Activated CD8-positive, alpha-beta T cell treated with anti-CD3 and anti-CD28 coated beads for 36 hours (primary cell): ENCODE measurements at places on chromosomes 1 and 21.
A peak's percentile ranks its signal among the peaks of the same experiment; 100 is the strongest.

DNA sequence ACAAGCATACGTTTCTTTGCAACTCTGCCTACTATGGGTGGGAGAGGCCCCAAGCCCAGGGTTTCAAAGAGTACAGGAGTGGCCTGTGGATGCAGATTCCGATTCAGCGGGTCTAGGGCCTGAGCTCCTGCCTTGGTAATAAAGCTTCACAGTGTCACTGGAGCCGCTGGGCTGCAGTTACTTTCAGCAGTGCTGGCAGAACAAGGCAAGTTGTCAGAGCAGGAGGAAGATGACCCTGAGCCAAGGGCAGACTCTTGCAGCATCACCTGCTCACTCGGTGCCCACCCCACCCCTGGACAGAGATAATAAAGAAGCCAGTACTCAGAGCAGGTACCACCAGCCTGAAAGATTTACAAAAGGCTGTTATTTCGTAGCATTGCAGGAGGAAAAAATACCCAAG, 8.0 kb upstream of the RAP1GAP start:
- H3K27me3 ChIP-seq, result no peaks in the 10 kb centered on the region
- no peak overlapping the region for H3K4me3 ChIP-seq
- H3K27ac ChIP-seq, result no peak overlapping the region
- H3K36me3 ChIP-seq, result peaks cover 10% of the 10 kb centered on the region
- no peak for DNase-seq
- H3K4me1 ChIP-seq, result peaks cover 2% of the 10 kb centered on the region

GRCh38 chr1:150567717-150568593, 11.5 kb downstream of the MCL1 start:
- peaks cover 39% of the 10 kb centered on the region for H3K36me3 ChIP-seq
- H3K4me3 ChIP-seq, result peak overlapping the region; percentile 62
- no peaks in the 10 kb centered on the region for H3K27me3 ChIP-seq
- H3K27ac ChIP-seq, result peak overlapping the region; percentile 97
- peak; percentile 68 for DNase-seq

DNA sequence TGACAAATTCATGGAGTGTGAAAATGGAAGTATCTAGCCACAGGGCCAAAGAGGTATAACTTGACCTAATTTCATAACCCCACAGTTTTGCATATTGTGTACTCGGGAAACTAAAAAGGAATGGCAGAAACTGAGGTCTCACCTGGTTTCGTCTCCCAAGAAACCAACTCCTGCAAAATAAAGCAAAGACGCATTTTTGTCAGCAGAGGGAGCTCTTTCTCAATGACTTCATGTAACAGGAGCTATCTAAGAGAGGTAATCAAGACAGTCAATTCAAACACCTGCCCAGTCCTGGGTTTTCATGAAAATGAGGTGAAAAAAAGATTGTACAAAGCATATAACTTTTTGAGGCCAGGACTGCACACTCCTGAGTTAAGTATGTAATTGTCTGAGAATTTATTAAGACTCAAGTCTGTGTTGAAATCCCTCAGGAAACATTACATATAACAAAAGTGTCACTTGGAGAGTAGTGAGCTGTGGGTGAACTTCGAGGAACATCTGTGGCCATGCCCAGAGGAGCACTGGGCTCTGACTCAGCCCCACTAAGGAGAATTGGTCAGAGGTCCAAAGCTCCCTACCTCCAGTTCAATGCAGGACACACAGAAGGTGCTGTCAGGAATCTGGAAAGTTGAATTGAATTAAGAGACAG, 17.6 kb downstream of the FCRL4 start:
- H3K4me3 ChIP-seq, result no peak overlapping the region
- no peak overlapping the region for H3K27ac ChIP-seq
- peak; percentile 35 for DNase-seq
- no peaks in the 10 kb centered on the region for H3K36me3 ChIP-seq
- H3K4me1 ChIP-seq, result no peaks in the 10 kb centered on the region

DNA sequence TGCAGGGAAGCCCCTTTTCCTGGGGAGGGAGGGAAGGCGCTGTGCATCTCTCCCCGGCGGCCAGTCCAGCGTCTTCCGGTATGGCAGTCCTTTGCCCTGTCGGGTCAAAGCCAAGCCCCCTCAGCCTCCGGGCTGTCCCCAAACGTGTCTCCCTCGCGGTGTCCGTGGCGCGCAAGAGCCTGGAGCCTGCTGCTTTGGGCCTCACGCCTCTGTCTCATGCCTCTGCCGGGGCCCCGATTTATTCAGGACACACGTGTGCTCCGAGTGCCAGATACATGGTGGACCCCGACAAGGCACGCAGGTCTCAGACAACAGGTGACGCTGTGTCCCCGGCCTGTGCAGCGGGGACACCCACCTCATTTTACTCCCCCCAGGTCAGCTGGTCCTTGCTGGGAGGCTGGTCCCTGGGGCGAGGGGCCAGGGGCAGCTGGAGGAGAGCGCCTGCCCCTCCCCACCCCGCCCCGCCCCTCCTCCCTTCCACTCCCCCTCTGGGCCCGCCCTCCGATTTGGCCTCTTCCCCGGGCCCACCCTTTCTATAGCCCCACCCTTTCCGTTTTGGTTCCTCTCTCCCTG, 176.7 kb downstream of the CAMTA1 start:
- H3K27me3 ChIP-seq, result peaks cover 25% of the 10 kb centered on the region
- H3K4me1 ChIP-seq, result peaks cover 18% of the 10 kb centered on the region
- peak overlapping the region; percentile 68 for H3K4me3 ChIP-seq
- DNase-seq, result no peak

DNA sequence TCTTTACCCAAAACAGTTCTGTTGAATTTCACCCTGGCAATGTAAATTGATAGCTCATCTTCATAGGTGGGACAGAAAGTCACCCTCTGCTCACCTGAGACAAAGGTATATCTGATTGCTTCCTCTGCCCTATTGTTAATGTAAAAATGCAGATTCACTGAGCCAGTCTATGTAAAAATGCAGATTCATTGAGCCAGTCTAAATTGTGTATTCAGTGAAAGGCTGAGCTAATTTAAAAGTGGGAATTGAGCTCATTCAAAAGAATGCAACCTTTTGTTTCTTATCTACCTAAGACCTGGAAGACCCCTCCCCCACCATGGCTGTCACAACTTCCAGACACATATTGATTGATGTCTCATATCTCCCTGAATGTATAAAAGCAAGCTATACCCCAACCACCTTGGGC, 4.8 kb upstream of the MYSM1 start:
- no peak for DNase-seq
- no peaks in the 10 kb centered on the region for H3K4me1 ChIP-seq
- H3K4me3 ChIP-seq, result no peak overlapping the region
- H3K27ac ChIP-seq, result no peak overlapping the region

GRCh38 chr1:21618561-21619374, 50.4 kb downstream of the RAP1GAP start:
- no peaks in the 10 kb centered on the region for H3K36me3 ChIP-seq
- DNase-seq, result no peak
- no peaks in the 10 kb centered on the region for H3K4me1 ChIP-seq
- H3K27ac ChIP-seq, result no peak overlapping the region
- H3K27me3 ChIP-seq, result peaks cover 17% of the 10 kb centered on the region
- H3K4me3 ChIP-seq, result no peak overlapping the region

GRCh38 chr1:28926629-28927265, 12.4 kb downstream of the EPB41 start:
- no peaks in the 10 kb centered on the region for H3K27me3 ChIP-seq
- peak; percentile 32 for DNase-seq
- H3K4me1 ChIP-seq, result peaks cover 49% of the 10 kb centered on the region
- H3K36me3 ChIP-seq, result peaks cover 4% of the 10 kb centered on the region
- peak overlapping the region; percentile 89 for H3K27ac ChIP-seq

GRCh38 chr1:85203573-85204171, 2.9 kb upstream of the SYDE2 start:
- no peak overlapping the region for H3K4me3 ChIP-seq
- H3K27me3 ChIP-seq, result peaks cover 17% of the 10 kb centered on the region

GRCh38 chr1:7686301-7686850, 84.7 kb upstream of the VAMP3 start:
- H3K36me3 ChIP-seq, result no peaks in the 10 kb centered on the region
- DNase-seq, result no peak
- H3K27me3 ChIP-seq, result peaks cover 6% of the 10 kb centered on the region
- no peak overlapping the region for H3K4me3 ChIP-seq
- no peak overlapping the region for H3K27ac ChIP-seq

DNA sequence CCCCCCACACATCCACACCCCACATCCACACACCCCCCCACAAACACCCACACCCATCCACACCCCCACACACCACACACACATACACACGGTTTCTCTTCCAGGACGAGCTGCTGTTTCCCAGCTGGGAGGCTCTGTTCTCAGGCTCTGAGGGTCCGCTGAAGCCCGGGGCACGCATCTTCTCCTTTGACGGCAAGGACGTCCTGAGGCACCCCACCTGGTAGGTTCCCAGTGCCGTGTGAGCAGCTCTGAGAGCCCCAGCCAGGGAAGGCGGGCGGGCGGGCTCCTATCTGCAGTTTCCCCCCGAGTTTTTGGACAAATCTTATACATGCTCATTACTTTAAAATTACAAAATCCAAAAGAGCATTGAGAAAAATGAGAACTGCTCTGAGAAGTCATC, 31.2 kb downstream of the SLC19A1 start:
- peaks cover 9% of the 10 kb centered on the region for H3K36me3 ChIP-seq
- no peaks in the 10 kb centered on the region for H3K4me1 ChIP-seq
- H3K27ac ChIP-seq, result no peak overlapping the region
- DNase-seq, result no peak
- no peaks in the 10 kb centered on the region for H3K27me3 ChIP-seq
- no peak overlapping the region for H3K4me3 ChIP-seq

DNA sequence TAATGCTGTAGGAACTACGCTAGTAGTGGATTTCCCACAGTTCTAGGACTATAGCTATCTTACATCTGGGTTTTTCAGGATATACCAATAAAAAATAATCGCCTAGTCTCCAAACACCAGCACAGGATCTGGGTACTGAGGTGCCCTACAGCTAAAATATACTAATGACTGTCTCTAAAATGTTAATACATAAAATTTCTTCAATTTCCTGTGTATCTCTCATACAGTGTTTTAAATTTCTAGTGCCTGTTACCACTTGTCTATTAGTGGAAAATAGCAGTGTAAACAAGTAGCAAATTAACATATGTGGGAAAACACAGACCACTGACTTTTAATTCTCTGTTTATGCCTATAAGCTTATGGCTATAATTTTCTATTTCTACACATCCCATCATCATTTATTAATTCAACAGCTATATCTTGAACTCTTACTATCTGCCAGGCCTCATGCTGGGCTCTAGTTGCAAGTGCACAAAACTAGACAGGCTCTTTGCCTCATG, 16.1 kb upstream of the PTPN14 start:
- peaks cover 8% of the 10 kb centered on the region for H3K27me3 ChIP-seq
- no peak overlapping the region for H3K4me3 ChIP-seq
- no peak overlapping the region for H3K27ac ChIP-seq
- DNase-seq, result no peak

DNA sequence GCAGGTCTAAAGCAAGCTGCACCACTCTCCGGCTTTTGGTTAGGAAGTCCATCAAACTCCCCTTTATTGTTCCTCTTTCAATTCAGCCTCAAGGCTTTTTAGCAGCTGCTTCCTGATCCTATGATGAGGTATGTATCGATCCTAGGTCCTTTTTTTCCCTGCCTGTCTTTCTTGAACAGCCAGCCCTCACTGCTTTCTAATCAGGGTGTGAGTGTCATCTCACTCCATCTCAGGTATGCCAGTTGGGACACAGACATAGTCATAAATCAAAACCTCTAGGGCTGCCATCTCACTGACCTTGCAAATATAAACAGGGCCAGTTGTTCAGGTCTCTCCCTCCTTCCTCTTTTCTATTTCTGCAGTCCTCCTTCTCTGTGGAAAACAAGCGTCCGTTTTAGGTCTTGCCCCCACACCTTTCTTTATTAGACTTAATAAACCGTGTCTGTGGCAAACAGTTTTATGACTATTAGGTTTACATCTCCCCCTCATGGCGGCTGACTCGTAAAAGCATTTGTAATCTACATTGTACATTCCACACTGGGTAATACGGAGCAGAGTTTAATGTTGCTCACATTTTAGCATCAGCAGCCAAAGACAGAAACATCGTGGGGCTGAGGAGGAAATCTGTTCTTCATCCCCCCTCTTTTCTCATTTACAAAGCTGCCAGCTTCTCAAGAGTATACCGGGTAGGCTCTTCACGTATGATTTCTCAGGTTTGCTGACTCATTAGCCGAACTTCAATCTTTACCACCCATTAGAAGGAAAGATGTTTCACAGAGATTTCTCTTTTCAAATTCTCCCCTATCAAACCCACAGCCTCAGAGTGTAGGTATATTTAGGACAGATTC, 11.6 kb downstream of the STYXL2 start:
- H3K27ac ChIP-seq, result no peak overlapping the region
- no peak overlapping the region for H3K4me3 ChIP-seq
- H3K36me3 ChIP-seq, result no peaks in the 10 kb centered on the region
- DNase-seq, result no peak

GRCh38 chr1:158335213-158335532, 3.8 kb upstream of the CD1B start:
- no peak overlapping the region for H3K4me3 ChIP-seq
- H3K27me3 ChIP-seq, result peaks cover 5% of the 10 kb centered on the region
- peaks cover 6% of the 10 kb centered on the region for H3K4me1 ChIP-seq

- no peaks in the 10 kb centered on the region for H3K36me3 ChIP-seq
- H3K27me3 ChIP-seq, result peaks cover 13% of the 10 kb centered on the region
- no peak overlapping the region for H3K27ac ChIP-seq
- H3K4me1 ChIP-seq, result no peaks in the 10 kb centered on the region
- no peak overlapping the region for H3K4me3 ChIP-seq
Measured at GRCh38 chr1:36776948-36777831, 257.1 kb downstream of the GRIK3 start.

GRCh38 chr1:95219407-95219806, 14.6 kb upstream of the RWDD3 start:
- no peak overlapping the region for H3K27ac ChIP-seq
- H3K27me3 ChIP-seq, result peaks cover 25% of the 10 kb centered on the region
- H3K4me1 ChIP-seq, result no peaks in the 10 kb centered on the region
- no peak overlapping the region for H3K4me3 ChIP-seq
- no peaks in the 10 kb centered on the region for H3K36me3 ChIP-seq

DNA sequence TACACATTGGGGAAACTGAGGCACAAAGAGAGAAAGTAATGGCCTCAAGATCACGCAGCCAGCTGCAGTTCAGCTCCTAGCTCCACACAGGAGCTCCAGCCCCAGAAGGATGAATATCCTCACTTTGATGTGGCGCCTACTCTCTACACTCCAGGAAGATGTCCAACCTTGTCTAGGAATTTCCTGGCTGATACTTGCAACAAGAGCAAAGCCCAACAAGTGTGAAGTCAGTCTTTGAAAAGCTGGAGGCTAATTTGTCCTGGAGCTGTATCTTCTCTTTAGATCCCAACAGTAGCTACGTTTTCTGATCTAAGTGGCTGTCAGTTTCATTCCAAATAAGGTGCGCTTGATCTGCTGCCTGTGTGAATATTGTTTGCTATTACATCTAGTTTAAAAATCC, 344.9 kb downstream of the PTPRU start:
- H3K27me3 ChIP-seq, result no peaks in the 10 kb centered on the region
- no peak overlapping the region for H3K4me3 ChIP-seq
- no peaks in the 10 kb centered on the region for H3K36me3 ChIP-seq

DNA sequence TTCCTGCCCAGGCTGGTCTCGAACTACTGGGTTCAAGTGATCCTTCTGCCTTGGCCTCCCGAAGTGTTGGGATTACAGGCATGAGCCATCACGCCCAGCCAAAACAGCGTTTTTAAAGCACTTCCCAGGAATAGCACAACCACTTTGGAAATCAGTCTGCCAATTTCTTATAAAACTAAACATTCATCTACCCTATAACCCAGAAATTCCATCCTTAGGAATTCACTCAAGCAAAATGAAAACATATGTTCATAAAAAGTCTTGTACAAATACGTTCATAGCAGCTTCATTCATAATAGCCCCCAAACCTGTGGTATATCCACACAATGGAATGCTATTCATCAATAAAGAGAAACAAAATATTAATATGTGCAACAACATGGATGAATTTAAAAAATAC, 36.1 kb downstream of the PHC2 start:
- H3K27me3 ChIP-seq, result peaks cover 4% of the 10 kb centered on the region
- peaks cover 6% of the 10 kb centered on the region for H3K4me1 ChIP-seq
- no peak overlapping the region for H3K27ac ChIP-seq
- H3K36me3 ChIP-seq, result no peaks in the 10 kb centered on the region
